ENCODE measurements at places on chromosomes 1 and 21.

- DNase-seq = no peak
Measured at GRCh38 chr1:21524686-21525339, 15.6 kb downstream of the ALPL start.

DNA sequence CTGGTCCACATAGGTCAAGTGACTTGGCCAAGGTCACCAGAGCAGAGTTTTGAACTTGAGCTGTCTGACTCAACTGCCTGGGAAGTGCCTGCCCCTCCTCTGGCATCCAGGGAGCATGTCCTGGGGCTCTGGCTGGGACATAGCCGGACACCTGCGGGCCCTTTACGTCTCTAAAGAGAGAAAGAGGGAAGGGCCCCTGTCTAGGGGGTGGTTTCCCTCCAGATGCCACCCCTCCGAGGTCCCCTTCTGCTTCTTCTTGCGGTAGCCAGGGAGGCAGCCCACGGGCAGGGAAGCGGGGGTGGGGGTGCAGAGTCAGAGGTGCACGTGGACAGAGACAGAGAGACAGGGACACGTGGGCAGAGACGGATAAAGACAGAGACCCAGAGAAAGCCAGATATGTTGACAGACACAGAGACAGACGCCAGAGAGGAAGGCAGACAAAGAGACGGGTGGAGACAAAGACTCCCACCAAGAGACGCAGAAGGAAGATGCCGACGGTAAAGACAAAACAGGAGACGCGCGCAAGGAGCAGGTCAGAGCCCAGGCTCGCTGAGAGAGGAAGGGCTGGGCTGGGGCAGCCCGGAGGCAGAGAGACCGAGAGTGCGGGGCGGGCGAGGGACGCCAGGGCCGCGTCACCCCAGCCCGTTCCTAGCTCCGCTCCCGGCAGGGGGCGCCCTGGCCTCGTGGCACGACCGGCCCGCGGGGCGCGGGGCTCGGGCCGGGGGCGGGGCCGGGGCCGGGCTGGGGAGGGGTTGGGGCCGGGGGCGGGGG, 458 bp upstream of the ALPL start:
- DNase-seq = no peak

- no peak for DNase-seq
Measured at GRCh38 chr21:42222821-42223390, 4.0 kb downstream of the ABCG1 start.

GRCh38 chr1:29633771-29634170, 397.4 kb downstream of the PTPRU start:
- DNase-seq = peak; percentile 22

- peak; percentile 44 for DNase-seq
Measured at GRCh38 chr21:25881524-25882376, 147.0 kb downstream of the GABPA start.

- DNase-seq = no peak
Measured at GRCh38 chr1:84006591-84006990, 7.7 kb upstream of the TTLL7 start.

GRCh38 chr1:42179275-42179674, 14.7 kb upstream of the GUCA2A start:
- no peak for DNase-seq

- DNase-seq = no peak
Measured at GRCh38 chr1:153357076-153357852, 390 bp upstream of the S100A9 start.

GRCh38 chr21:29827647-29828046, 112.1 kb downstream of the GRIK1 start:
- no peak for DNase-seq

- no peak for DNase-seq
Measured at GRCh38 chr1:71861022-71861421, 421.3 kb downstream of the NEGR1 start.

- peak; percentile 87 for DNase-seq
Measured at GRCh38 chr1:10474613-10475507, at the start of gene PEX14. TSS of gene PEX14 (plus strand) at chr1:10474950. CDS start at chr1:10474967, 17 bp downstream.

DNA sequence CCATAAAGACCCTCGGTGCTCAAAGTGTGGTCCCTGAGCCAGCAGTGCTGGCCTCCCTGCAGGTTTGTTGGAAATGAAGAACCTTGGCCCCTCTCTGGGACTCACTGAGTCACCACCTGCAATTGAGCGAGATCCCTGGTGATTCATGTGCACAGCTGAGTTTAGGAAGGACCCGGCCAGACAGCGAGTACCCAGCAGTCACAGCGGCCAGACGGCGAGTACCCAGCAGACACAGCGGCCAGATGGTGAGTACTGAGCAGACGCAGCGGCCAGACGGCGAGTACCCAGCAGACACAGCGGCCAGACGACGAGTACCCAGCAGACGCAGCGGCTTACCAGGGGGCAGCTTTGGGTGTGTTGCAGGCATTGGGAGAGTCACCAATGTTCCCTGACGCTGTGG, 123.8 kb downstream of the PRDM16 start:
- DNase-seq = no peak

DNA sequence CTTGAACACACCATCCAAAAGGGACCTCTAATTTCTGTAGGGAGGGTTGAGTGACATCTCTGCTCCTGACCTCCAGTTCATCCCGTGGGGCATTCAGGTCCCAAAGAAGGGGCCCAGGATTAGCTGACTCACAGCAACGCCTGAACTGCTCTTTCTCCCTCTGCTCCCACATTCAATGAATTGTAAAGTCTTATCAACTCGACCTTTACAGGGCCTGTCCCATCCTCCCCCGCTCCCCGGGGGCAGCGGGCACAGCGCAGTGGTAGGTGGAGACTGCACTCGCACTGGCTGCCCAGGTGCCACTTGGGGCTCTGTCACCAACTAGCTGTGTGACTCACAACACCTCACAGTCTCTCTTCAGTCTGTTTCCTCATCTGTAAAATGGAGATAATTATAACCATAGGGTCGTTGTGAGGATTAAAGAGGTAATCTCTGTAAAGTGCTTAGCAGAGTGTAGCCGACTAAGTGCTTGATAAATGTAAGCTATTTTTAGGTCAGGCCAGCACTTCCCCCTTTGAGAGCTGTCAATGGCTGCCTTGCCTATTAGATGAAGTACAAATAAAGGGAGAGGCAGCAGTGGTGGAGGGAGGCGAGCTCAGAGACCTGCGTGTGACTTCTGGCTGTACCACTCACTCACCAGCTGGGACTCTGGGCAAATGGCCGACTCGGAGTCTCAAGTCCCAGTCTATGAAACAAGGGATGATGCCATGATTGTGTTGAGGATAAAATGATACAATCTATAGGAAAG, 637 bp upstream of the MYBPHL start:
- DNase-seq = peak; percentile 45

DNA sequence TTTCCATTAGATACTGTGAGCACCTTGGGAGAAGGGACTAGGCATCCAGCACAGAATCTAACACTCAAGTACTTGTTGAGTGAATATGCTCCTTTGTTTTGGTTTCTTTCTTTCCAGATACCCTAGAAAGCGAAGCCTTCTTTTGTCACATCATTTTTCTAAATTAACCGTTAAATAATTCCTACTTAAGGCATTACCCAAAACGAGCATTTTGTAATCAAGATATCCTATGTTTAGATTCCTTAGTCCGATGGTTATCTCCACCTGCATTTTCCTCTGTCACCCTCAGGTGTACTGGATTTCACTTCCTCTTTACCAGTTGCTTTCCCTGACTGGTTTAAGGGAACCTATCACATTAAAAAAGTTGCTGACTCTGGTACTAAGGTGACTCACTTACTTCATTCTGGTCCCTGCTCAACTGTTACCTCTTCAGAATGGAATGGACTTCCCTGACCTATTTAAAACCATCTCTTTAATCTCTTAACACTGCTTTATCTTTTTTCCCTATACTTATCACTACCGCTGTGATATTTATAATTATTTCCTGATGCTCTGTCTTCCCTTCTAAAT, 3.2 kb downstream of the B3GALNT2 start:
- no peak for DNase-seq

DNA sequence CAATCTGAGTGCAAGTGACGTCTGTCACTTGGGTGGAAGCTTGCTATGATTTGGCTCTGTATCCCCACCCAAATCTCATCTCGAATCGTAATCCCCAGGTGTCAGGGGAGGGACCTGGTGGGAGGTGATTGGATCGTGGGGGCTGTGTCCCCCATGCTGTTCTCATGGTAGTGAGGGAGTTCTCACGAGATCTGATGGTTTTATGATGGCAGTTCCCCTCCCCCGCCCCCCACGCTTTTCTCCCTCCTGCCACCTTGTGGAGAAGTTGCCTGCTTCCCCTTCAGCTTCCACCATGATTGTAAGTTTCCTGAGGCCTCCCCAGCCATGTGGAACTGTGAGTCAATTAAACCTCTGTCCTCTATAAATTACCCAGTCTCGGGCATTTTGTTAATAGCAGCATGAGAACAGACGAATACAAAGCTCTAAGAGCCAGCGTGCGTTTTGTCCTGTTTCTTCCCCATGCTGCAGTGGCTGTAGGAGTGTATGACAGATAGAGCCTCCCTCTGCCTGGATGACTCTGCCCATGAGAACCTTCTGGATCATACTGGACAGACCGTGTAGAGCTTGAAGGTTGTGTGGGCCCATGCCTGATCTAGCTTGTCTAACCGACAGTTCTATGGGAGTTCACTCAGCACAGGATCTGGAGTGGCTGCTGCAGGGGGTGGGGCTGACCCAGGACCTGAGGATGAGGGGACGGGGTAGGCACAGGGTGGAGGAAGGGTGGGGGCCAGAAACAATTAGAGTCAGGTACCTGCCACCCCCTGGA, 139.7 kb upstream of the ERRFI1 start:
- no peak for DNase-seq

- DNase-seq = peak; percentile 5
Measured at GRCh38 chr1:107277022-107277421, 136.2 kb downstream of the NTNG1 start.

DNA sequence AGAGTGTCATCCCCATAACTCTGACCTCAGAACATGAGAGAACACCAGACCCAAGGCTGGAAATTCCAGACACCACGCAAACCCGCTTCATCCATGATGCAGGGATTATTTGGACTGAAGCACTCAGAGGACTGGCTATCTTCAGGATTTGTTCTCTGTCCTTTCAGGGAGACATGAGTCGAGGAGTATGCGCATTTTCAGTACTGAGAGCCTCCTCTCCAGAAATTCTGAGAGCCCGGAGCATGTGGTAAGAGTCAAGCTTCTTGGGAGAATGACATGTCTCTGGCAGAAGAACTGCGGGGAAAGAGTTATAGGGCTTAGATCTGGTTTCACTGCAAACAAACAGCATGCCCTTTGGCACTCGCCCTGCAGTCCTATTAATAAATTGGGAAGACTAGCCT, 6.9 kb downstream of the LAX1 start:
- DNase-seq = no peak

GRCh38 chr21:32347351-32347750, 45.5 kb downstream of the URB1 start:
- DNase-seq = no peak

DNA sequence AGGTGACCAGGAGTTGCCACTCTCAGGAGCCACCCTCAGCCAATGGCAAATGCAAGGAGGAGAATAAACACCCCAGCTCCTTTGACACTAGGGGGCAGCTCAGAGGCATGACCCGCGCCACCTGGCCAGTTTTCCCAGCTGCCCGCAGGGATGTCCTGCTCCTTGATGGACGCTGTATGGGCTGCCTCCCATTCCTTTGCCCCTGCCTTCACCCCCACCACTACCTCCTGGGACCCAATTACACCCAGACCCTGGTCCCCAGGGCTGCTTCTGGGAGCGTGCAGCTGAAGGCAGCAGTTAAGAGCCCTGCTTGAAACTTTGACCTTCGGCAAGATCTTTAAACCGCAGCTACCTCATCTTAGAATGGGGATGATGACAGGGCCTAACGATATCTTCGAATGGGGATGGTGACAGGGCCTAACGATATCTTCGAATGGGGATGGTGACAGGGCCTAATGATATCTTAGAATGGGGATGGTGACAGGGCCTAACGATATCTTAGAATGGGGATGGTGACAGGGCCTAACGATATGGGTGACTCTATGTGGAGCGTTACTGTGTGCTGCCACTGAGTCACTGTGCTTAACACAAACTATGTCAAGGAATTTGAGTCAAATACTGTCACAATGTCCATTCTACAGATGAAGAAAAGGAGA, 163.0 kb upstream of the KAZN start:
- no peak for DNase-seq

GRCh38 chr1:82388679-82389078, 587.9 kb downstream of the ADGRL2 start:
- DNase-seq = peak; percentile 65

- no peak for DNase-seq
Measured at GRCh38 chr1:109208394-109208793, 5.3 kb upstream of the SARS1 start.

GRCh38 chr1:203381151-203381751, 30.3 kb upstream of the FMOD start:
- no peak for DNase-seq

DNA sequence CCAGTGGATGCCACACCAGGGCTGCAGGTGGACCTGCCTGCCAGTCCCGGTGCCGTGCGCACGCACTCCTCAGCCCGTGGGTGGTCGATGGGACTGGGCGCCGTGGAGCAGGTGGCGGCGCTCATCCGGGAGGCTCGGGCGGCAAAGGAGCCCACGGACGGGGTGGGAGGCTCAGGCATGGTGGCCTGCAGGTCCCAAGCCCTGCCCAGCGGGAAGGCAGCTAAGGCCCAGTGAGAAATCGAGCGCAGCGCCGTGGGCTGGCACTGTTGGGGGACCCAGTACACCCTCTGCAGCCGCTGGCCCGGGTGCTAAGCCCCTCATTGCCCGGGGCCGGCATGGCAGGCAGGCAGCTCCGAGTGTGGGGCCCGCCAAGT, 1171.8 kb upstream of the B3GALT2 start:
- no peak for DNase-seq

DNA sequence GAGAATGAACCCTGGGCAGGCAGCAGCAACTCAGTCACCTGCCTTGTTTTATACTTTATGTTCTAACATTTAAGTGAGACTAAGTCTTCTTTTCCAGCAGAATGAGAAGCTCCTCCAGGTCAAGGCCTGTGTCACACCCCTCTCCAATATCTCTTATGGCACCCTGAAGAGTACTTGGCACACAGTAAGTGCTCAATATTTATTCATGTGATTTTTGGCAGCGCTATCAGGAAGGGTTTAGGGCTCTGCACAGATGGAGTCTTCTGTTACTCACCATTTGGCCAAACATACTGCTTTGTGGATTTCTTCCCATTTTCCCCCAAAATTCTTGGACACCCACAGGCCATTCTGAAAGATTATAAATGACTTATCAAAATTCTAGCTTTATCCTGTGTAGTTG, 43.8 kb upstream of the MYBPHL start:
- no peak for DNase-seq

DNA sequence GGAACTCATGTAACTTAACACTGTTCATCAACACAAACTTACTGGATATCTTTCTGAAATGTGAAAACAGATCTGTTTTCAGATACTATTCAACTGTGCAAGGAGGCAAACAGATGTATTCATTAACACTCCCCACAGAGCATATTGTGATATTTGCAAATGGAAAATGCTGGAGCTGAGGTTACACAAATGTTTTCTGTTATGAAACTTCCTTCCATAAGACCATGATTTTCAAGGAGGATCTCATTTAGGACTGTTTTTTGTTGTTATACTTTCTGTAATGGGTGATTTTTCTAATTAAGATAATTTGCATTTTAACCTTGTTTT, 56.1 kb downstream of the GABPA start:
- no peak for DNase-seq

- DNase-seq = no peak
Measured at GRCh38 chr21:42997053-42997452, 22.7 kb downstream of the PKNOX1 start.

GRCh38 chr1:85178396-85178795, 22.4 kb downstream of the SYDE2 start:
- no peak for DNase-seq

- DNase-seq = no peak
Measured at GRCh38 chr1:116997066-116997465, 4.5 kb upstream of the CD101 start.

All from NCI-H1105 (cell line).